Activated T-helper 2 cell treated with anti-CD3 and anti-CD28 coated beads, Interferon-gamma antibody, Interleukin-2, Interleukin-4, amounts not matched to agents 10 μg/mL and 5 μg/mL and 100 μg/mL, durations not matched to agents 14 hours and 24 hours and 36 hours (primary cell): ENCODE measurements at places on chromosomes 12 and 14. TPM values are rescaled to one million over a fixed set of nuclear protein-coding genes. Genes with fewer than 3 reads are reported as not detected.

- H3K36me3 ChIP-seq = peaks cover 28% of the 10 kb centered on the region
- DNase-seq = no peak
- H3K4me3 ChIP-seq = no peak overlapping the region
- no peaks in the 10 kb centered on the region for H3K4me1 ChIP-seq
- no peaks in the 10 kb centered on the region for H3K27me3 ChIP-seq
Observed at GRCh38 chr12:110369992-110370391, 33.5 kb downstream of the ANAPC7 start.

GRCh38 chr14:31828946-31829868, 247.9 kb upstream of the ARHGAP5 start:
- no peaks in the 10 kb centered on the region for H3K27me3 ChIP-seq
- DNase-seq = no peak
- H3K36me3 ChIP-seq = no peaks in the 10 kb centered on the region
- no peak overlapping the region for H3K27ac ChIP-seq
- H3K4me1 ChIP-seq = no peaks in the 10 kb centered on the region
- no peak overlapping the region for H3K4me3 ChIP-seq

DNA sequence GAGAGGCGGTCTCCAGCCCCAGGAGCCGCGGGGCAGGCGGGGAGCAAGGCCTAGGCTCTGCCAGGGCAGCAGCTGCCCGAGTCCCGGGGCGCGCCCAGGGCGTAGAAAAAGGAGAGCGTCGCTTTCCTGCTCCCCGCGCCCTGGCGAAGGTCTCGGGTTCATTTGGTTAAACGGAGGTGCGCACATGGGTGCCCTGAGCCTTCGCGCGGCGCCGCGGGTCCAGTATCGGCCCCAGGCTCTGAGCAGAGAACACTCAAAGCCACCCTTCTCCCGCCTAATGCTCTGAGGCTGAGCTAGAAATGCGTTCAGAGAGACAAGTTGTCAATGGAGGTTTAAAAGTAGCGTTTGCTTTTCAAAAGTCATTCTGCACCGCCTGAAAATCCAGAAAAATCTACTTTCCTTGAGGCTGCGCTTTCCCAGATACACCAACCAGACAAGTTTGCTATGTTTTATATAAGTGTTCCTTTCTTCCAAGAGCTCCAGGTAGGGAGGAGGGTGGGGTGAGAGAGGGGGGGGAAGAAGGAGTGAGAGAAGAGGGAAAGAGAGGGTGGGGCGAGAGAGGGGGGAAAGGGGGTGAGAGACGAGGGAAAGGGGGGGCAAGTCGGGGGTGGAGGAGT, 1.5 kb downstream of the TMEM132C start:
- peaks cover 19% of the 10 kb centered on the region for H3K27me3 ChIP-seq
- H3K36me3 ChIP-seq = no peaks in the 10 kb centered on the region
- no peak overlapping the region for H3K4me3 ChIP-seq
- DNase-seq = no peak

- H3K27me3 ChIP-seq = no peaks in the 10 kb centered on the region
- DNase-seq = no peak
- H3K36me3 ChIP-seq = peaks cover 31% of the 10 kb centered on the region
- H3K4me3 ChIP-seq = no peak overlapping the region
- H3K27ac ChIP-seq = no peak overlapping the region
Observed at GRCh38 chr12:45803111-45803510, 73.6 kb downstream of the ARID2 start.

The CLEC2B gene
- 5.0 and 5.1 TPM in 2 replicates for total RNA-seq
